ENCODE measurements at places on chromosomes 7 and 10.

DNA sequence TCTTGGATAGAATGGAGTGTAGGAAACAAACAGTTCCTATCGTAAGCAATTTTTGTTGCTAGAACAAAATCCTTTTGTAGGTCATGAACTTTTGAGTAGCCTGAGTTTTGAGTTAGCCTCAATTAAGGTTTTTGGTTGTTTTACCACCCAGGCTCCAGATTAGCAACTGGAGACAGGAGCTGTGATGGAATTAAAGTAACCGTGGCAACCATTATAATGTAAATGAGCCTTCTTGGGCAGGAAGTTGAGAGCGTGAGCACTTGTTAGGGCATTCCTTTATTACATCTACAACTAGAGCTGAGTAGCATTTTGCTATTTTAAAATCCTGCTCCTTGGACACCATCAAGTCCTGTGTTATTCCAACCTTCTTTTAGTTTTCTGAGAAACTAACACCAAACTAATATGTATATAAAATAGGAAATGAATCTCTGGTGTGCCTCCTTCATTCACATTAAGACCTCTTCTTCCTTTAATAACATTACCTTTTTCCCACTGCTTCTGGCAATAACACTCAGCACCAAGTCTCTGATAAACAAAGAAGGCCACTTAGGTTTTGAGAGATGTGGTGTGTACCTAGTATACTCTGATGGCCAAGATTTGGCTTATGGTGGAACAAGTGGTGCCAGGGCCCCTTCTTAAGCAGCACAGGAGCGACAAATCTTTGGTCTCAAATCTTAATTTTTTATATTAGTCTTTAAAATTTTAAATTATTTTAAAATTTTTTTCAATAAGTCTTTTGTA, 34.0 kb downstream of the AHCYL2 start:
- DNase-seq: no peak

- DNase-seq: no peak
Measured at GRCh38 chr10:22003964-22004281, 393 bp upstream of the DNAJC1 start.

GRCh38 chr10:24209432-24209771, 464 bp downstream of the KIAA1217 start:
- peak; percentile 13 for DNase-seq

- no peak for DNase-seq
Measured at GRCh38 chr7:25246306-25246705, 18.0 kb upstream of the NPVF start.

GRCh38 chr7:64879086-64879730, 23.9 kb upstream of the ZNF273 start:
- no peak for DNase-seq

DNA sequence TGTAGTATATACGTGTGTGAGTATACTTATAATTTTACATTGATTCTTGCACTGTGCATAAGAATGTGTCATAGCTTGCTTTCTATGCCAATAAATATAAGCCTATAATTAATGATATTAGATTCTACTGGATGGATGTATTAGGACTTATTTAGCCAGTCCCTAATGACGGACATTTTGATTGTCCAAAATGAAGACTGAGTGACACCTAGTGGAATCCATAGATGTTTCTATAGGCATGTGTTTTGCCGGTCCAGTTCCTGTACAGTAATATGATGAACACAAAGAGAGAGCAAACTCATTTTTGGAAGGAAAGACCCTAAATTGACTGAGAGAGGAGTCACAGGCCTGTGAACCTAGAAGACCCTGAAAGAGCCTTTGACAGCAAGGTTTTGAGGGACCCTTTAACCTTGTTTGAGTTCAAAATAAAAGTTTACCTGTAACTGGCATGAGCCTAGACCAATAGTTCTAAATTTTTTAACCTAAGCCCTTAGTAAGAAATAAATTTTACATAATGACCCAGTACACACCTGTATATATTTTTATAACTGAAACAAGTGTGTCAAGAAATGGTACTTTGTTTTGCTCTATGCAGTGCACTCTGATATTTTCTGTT, 42.4 kb upstream of the AGBL3 start:
- DNase-seq: no peak

- peak; percentile 22 for DNase-seq
Measured at GRCh38 chr7:36021367-36021766, 131.7 kb upstream of the EEPD1 start.

DNA sequence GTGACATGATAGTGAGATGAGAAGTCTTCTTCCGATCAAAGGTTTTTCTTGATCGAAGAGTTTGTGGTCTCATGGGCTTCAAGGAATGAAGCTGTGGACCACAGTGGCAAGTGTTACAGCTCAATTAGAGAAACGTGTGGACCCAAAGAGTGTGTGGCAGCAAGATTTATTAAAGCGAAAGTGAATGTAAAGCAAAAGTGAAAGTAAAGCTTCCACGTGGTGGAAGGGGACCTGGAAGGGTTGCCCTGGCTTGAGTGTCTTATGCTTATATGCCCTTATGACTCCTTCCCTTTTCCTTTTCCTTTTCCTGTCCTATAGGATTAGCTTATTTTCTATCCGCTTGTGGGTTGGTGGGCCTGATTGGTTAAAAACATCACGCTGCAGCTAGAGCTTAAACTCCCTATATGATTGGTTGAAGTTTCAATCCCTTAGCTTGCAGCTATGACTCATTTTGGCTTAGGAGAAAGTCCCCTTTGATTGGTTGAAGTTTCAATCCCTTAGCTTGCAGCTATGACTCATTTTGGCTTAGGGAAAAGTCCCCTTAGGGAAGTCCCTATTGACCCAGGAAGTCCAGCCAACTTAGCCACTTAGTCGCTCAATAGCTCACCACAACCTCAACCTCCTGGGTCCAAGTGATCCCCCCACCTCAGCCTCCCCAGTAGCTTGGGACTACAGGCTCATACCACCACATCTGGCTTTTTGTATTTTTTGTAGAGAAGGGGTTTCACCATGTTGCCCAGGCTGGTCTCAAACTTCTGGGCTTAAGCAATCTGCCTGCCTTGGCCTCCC, 34.7 kb downstream of the MRPS24 start:
- no peak for DNase-seq

DNA sequence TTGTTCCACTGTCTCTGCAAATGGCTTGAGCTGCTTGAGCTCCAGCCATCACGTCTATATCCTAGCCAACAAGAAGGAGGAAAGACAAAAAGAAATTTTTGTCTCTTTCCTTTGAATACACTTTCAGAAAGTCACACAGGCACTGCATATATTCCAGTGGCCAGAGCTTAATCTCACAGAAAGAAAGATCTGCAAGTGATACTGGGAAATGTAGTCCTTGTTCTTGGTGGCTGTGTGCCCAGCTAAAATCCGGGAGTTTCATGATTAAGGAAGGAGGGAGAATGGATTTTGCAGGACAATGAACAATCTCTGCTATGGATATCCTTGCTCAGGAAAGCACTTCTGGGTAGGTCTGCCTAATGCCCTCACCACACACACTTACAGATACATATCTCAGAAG, 19.5 kb upstream of the DLG5 start:
- no peak for DNase-seq

DNA sequence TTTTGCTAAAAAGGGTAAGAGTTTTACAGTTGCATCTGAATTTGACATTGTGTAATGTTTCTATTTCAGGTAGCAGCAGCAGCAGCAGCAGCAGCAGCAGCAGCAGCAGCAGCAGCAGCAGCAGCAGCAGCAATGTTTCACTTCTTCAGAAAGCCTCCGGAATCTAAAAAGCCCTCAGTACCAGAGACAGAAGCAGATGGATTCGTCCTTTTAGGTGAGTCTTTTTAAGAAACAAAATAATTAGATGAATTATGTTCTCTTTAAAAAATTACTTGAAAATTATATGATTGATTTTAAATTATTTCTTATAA, 32.6 kb downstream of the UMAD1 start:
- no peak for DNase-seq

DNA sequence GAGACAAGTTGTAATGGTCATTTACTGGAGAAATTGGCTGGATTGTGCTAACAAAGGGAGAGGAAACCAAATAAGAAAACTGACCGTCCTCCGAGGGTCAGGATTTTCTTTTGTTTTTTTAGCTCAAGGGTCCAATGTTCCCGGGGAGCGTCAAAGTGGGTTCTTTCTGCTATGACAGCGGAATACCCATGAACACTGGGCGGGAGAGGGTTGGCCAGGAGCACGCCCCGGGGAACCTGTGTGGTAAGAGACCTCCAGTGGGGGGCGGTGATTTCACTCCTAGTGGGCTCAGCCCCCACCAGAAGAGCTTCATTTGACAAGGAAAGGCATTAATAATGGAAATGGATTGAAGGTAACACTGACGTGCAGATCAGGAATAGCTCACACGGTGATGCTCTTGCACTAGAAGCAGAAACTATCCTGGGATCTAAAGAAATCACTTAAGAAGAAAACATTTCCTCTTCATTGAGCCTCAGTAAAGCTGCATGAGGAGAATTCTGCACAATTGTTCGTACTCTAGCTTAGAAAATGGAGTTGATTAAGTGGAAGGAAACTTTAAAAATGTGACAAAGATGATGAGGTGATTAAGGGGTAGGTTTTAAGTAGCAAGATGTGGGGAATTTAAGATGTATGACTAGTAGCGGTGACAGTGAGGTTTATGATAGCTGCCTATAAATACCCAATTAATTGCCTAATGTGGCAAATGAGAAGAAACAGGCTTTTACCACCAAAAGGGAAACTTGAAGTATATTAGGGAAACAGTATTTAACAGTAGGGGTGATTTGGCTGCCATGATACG, 627.2 kb downstream of the SUGCT start:
- no peak for DNase-seq

Data from WERI-Rb-1 (cell line).